Activated CD4-positive, alpha-beta memory T cell treated with anti-CD3 and anti-CD28 coated beads for 36 hours (primary cell): ENCODE measurements at places on chromosomes 2 and 18. TPM values are rescaled to one million over a fixed set of nuclear protein-coding genes. Genes with fewer than 3 reads are reported as not detected.

Gene FKBP7
- 2.9 TPM for total RNA-seq

DNA sequence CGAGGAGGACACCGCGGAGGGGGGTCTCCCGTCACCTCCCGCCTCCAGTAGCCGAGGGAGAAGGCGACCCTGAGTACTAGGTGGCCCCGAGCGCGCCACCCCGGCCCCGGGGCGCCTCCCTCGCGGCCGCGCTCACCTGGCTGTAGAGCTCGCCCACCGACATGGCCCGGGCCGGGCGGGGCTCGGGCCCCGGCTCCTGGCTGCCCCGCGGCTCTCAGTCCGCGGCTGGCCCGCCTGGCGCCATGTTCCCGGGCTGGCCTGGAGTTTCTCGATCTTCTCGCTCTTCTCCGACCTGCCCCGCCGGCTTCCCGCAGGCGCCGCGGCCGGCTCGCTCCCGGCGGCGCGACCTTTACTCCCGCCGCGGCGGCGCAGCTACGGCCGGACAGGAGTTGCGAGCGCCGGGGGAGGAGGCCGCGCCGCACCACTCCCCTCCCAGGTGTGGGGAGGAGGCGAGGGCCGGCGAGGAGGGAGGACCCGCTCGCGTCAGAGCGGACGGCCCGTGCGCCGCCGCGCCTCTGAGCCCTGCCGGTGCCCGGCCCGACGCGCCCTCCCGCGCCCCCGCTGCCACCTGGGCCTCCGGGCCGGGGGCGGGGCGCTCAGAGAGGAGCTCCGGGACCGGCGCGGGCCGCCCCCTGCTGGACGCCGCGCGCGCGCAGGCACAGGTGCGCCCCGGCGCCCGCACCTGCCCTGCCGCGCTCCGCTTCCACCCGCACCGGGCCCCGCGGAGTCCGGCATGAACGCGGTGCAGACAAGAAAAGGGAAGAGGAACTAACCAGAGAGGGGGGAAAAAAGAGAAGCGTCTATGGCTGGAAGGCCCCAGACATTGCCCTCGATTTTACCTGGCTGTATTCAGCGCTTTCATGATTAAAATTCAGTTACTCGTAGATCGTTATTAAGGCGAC lies at the start of gene MYO5B:
Gene MYO5B (minus strand): TSS at position 517 of the 902 bp plus-strand sequence. CDS start 354 bp downstream, at position 163.
- DNase-seq = peak; percentile 63

GRCh38 chr2:20346565-20347381 lies 3.9 kb downstream of the PUM2 start:
- DNase-seq = no peak

Gene COLEC12
- total RNA-seq = not detected

GRCh38 chr18:53070788-53071187 lies 730.8 kb downstream of the DCC start:
- DNase-seq = no peak

GRCh38 chr2:242098445-242099128 lies 229.1 kb downstream of the RTP5 start:
- no peak for DNase-seq

Gene KIF5C
- 30.8 TPM for total RNA-seq

GRCh38 chr18:37572736-37573135 lies 7.1 kb upstream of the CELF4 start:
- no peak for DNase-seq

DNA sequence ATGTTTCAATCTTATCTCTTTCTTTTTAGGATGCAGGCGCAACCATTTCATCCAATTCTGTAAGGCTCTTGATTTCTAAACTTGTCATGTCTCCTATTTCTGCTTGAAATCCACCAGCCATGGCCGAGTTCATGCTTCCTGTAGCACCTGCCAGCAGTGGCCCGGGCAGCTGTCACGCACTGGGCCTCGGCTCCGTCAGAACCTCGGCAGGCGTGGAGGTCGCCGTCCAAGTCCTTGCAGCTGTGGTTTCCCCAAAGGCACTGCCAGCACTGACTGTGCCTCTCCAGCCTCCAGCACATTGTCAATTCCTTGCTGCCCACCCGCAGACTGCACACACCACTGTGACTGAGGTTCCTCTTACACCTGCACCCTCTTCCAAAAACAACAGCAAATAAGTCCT lies 188.7 kb upstream of the SALL3 start:
- no peak for DNase-seq

GRCh38 chr2:200733713-200734198 lies 78.0 kb upstream of the BZW1 start:
- DNase-seq = no peak

Gene CREB1
- 92.2 TPM for total RNA-seq

Gene RAX
- total RNA-seq = not detected

Gene DHRS9
- 5.4 TPM for total RNA-seq

DNA sequence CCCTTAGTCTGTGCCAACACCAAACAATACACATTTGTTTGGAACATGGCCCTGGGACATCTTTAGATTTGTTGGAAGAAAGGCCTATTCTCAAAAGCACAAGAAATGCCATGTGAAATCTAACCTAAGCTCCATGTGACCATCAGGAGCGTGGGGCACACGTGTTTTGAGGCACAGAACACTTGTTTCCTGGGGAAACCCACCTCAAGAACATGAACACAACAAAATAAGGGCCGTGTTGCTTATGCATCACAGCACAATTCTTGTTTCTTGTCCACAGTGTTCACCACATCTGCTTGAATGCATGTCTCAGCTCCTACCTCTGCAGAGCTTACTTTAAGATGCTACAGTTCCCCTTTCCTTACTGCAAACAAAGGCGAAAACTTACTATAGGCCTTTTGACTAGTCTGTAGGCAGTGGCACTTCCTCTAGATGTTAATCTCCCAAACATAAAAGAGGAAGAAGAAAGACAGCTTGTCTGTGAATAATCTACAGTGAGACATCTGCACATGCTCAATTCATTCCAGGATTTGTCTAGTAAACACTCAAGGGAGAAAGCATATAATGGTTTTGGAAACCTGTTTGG lies 165.0 kb downstream of the ANKRD44 start:
- no peak for DNase-seq
